ENCODE measurements at places on chromosomes 3 and 15. TPM values are rescaled to one million over a fixed set of nuclear protein-coding genes. Genes with fewer than 3 reads are reported as not detected.

GRCh38 chr3:113575206-113575605 lies 42.9 kb downstream of the SIDT1 start:
- H3K36me3 ChIP-seq = no peaks in the 10 kb centered on the region
- H3K4me3 ChIP-seq = no peak overlapping the region
- no peak overlapping the region for H3K27ac ChIP-seq
- DNase-seq = no peak
- no peaks in the 10 kb centered on the region for H3K27me3 ChIP-seq
- H3K4me1 ChIP-seq = no peaks in the 10 kb centered on the region

- no peak overlapping the region for H3K4me3 ChIP-seq
- no peaks in the 10 kb centered on the region for H3K36me3 ChIP-seq
- no peaks in the 10 kb centered on the region for H3K27me3 ChIP-seq
- H3K27ac ChIP-seq = peak overlapping the region; percentile 33
- no peak for DNase-seq
- peaks cover 57% of the 10 kb centered on the region for H3K4me1 ChIP-seq
Measured at GRCh38 chr15:68789534-68790241, 31.0 kb downstream of the ANP32A start.

GRCh38 chr15:69855258-69856000 lies 242.3 kb downstream of the TLE3 start:
- DNase-seq = no peak
- H3K4me1 ChIP-seq = peaks cover 7% of the 10 kb centered on the region

- no peak overlapping the region for H3K4me3 ChIP-seq
- no peaks in the 10 kb centered on the region for H3K27me3 ChIP-seq
Measured at GRCh38 chr3:78116874-78117273, 1077.0 kb downstream of the ROBO2 start.

GRCh38 chr3:177257006-177257405 lies 59.7 kb upstream of the TBL1XR1 start:
- H3K27ac ChIP-seq = no peak overlapping the region
- H3K36me3 ChIP-seq = no peaks in the 10 kb centered on the region
- no peak for DNase-seq

DNA sequence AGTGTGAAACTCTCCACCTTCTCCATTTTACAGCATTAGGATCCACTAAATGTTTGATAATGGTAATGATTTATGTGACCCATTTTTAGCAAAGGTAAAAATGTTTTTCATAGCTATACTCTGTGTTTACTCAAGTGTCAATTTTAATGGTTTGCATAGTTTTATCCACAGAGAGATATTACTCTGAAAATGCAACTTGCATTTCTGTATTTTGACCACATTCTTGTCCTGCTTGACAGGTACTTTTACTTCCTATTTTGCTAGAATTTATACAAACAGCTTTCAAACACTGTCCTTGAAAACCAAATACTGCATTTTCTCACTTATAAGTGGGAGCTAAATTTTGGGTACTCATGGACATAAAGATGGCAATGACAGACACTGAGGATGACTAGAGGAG lies 62.9 kb downstream of the SERPINI1 start:
- no peak overlapping the region for H3K27ac ChIP-seq
- no peaks in the 10 kb centered on the region for H3K27me3 ChIP-seq

- no peaks in the 10 kb centered on the region for H3K4me1 ChIP-seq
- DNase-seq = no peak
- H3K4me3 ChIP-seq = no peak overlapping the region
- no peak overlapping the region for H3K27ac ChIP-seq
- H3K36me3 ChIP-seq = no peaks in the 10 kb centered on the region
Measured at GRCh38 chr3:46442576-46443530, 21.9 kb downstream of the LTF start.

DNA sequence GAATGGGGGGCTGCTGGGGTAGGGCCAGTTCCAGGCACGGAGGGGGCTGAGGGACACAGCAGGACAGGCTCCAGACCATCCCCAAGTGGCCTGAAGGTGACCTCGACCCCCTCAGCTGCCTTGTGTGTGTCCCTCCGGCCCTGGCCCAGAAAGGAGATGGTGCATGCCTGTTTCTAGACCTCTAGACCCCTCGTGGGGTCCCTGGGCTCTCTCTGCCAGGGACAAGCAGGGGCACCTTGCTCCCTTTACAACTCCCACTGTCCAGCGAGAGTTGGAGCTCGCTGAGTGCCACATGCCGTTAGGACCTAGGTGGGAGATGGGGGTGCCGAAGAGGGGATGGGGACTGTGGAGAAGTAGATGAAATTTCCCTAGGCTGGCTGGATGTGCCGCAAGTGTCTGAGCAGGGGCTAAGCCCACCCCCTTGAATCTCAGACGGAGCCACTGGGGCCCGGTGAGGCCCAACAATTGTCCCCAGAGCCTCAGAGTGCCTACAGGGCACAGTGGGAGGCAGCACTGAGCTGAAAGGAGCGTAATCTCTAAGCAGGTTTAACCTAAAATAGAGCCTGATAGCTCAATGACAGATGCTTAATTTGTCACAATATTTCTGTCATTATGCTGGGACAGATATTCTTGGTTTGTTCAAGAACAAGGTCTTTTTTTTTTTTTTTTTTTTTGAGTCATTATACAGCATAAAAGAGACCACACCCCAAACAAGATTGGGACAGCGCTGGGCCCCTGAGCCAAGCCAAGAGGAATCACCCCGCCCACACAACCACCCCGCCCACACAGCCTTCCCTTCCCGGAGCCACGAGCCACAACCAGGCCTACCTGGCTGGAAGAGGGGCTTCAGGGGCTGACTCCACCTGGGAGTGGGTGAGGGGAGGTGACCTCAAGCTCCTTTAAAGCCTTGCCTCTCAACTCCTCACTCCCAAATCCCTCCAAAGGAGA lies 23.6 kb upstream of the KLF13 start:
- DNase-seq = peak; percentile 25
- no peaks in the 10 kb centered on the region for H3K36me3 ChIP-seq
- H3K27ac ChIP-seq = no peak overlapping the region
- peaks cover 2% of the 10 kb centered on the region for H3K27me3 ChIP-seq

- no peak overlapping the region for H3K4me3 ChIP-seq
Measured at GRCh38 chr3:52430416-52430810, 14.5 kb downstream of the SEMA3G start.

GRCh38 chr3:189570916-189571315 lies 60.3 kb upstream of the TP63 start:
- no peak overlapping the region for H3K4me3 ChIP-seq
- no peaks in the 10 kb centered on the region for H3K4me1 ChIP-seq
- no peaks in the 10 kb centered on the region for H3K36me3 ChIP-seq
- no peak overlapping the region for H3K27ac ChIP-seq
- H3K27me3 ChIP-seq = no peaks in the 10 kb centered on the region
- DNase-seq = no peak

DNA sequence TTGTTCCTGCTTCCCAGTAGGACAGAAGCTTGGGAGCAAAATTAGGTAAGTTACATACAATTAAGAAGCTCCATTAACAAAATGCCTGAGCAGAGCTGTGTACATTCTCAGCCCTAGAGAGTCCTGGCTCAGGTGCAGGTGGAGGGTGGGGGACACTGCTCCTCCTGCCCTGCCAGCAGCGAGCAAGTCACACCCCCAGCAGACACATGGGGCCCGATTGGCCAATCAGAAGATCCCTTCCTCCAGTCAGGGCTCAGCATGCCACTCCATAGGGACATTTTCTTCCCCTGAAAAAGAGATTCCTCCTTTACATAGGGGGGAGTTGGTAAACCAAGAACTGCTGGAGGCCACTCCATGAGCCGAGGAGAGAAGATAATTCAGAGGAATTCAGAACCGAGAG lies 62.1 kb downstream of the PLXNA1 start:
- no peak overlapping the region for H3K27ac ChIP-seq
- H3K4me1 ChIP-seq = no peaks in the 10 kb centered on the region
- H3K36me3 ChIP-seq = no peaks in the 10 kb centered on the region
- peak; percentile 39 for DNase-seq
- H3K27me3 ChIP-seq = no peaks in the 10 kb centered on the region

DNA sequence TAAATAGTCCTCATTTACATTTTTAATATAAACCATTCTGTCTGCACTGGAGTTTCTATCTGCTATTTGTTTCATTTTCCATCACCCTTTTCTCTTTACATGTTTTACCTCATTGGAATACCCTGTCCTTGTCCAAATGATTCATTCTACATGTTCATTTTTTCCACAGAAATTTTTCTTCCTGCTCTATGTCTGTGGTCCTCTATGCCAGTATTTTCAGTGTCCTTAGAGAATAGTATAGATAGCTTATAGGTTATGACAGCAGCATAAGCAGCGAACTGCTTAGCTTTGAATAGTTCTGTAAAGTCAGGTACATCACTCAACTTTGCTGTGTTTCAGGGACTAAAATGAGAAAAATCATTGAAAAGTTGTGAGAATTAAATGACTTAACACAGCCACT lies 742.3 kb upstream of the CBLB start:
- H3K4me3 ChIP-seq = no peak overlapping the region
- no peaks in the 10 kb centered on the region for H3K36me3 ChIP-seq
- no peaks in the 10 kb centered on the region for H3K27me3 ChIP-seq

DNA sequence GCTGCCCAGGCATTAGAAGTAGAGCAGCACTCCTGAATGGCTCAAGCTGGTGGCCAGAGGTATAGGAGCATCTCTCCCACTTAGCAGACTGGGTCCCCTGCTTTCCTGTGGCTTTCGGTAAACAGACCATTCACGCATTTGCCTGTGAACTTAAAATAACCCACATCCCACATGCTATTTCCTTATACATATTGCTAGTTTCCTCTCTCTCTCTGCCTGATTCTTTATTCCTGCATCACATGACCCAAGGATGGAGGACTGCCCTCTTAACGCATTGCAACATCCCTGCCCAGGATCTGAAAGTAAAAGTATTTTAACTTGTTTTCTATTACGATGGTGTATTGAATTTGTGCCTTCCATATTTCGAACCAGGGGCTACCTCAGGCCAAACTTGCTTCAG lies 43.4 kb upstream of the NLGN1 start:
- H3K27ac ChIP-seq = no peak overlapping the region
- no peaks in the 10 kb centered on the region for H3K27me3 ChIP-seq
- no peak overlapping the region for H3K4me3 ChIP-seq
- no peak for DNase-seq
- no peaks in the 10 kb centered on the region for H3K4me1 ChIP-seq

DNA sequence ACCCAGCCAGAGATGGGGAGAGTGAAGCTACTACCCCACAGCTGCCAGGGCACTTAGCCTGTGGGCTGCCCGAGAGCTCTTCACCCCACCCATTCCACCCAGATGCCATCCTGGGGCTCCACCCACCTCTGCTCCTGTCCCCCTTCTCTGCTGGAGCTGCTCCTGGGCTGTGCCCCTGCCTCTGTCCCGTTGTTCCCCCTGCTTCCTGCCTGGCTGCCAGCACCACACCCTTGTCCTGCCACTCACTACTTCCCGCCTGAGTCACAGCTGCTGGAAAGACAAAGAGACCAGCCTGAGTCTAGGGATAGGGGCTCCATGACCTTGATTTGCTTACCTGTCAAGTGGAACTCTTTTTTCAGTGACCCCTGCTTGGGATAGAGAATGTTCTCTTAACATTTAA lies 12.4 kb downstream of the GNAI2 start:
- DNase-seq = no peak
- peak overlapping the region; percentile 66 for H3K27ac ChIP-seq
- no peaks in the 10 kb centered on the region for H3K36me3 ChIP-seq

DNA sequence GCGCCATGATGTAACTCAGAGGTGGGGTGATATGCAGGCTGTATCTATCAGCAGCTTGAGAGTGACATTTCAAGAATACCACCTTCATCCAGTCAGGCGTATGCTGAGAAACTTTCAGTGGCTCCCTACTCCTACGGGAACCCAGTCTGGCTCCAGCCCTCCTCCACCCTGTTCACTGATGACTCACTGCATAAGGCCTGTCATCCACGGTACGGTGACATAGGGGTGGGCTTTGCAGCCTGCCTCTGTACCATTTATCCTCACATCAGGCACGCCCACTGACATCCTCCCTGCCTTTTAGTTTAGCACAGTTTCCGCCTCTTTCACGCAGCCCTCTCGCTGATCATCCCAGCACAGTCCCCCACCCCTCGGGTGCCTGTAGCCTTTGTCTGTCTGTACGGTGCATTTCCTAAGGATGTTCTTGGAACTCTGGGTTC lies 11.7 kb downstream of the PXYLP1 start:
- no peaks in the 10 kb centered on the region for H3K36me3 ChIP-seq
- peaks cover 60% of the 10 kb centered on the region for H3K4me1 ChIP-seq
- no peak overlapping the region for H3K27ac ChIP-seq
- H3K4me3 ChIP-seq = no peak overlapping the region
- H3K27me3 ChIP-seq = no peaks in the 10 kb centered on the region

DNA sequence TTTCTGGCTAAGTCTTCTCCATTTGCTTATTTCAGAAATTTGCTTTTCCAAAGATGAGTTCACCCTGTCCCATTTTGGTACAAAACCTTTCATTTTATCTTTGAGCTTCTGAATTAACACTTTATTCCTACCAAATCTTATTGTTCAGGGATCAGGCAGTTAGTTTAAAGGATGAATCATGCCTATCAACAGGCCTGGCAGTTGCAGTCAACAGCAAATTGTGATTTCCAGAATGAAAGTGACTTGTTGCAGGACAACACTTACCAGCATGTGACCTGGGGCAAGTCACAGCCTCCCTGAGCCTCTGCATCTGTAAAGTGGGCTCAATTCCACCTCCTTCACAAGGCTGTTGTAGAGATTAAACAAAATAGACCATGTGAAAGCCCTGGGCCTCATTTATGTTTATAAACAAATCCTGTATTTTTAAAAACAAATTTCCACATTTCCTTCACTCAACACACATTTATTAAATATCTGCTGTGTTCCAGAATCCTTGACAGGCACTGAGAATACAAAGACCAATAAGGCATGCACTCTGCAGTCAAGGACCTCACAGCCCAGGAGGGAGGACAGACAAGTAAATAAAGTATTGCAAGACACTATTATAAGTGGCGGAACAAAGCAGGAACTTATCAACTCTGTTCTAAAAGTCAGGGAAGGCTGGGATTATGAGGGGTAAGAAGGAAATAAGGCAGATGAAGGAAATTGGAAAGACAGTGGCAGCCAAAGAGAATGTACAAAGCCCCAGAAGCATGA lies 359.1 kb upstream of the IL12A start:
- H3K36me3 ChIP-seq = no peaks in the 10 kb centered on the region
- H3K4me3 ChIP-seq = no peak overlapping the region
- DNase-seq = no peak
- H3K27me3 ChIP-seq = no peaks in the 10 kb centered on the region
- no peak overlapping the region for H3K27ac ChIP-seq
- no peaks in the 10 kb centered on the region for H3K4me1 ChIP-seq

- H3K27ac ChIP-seq = peak overlapping the region; percentile 100
Measured at GRCh38 chr3:187738331-187739093, 6.8 kb downstream of the BCL6 start.

GRCh38 chr3:10772271-10773161 lies 43.5 kb upstream of the SLC6A11 start:
- DNase-seq = no peak
- H3K4me1 ChIP-seq = no peaks in the 10 kb centered on the region
- H3K27ac ChIP-seq = no peak overlapping the region
- H3K36me3 ChIP-seq = no peaks in the 10 kb centered on the region
- H3K4me3 ChIP-seq = no peak overlapping the region

The LMCD1 gene
- 340 TPM for total RNA-seq

The ARRDC4 gene
- total RNA-seq = 32.6 TPM

The AP3B2 gene
- 0.46 TPM for total RNA-seq

The C3orf85 gene
- total RNA-seq = not detected

The CHRNB4 gene
- not detected for total RNA-seq

The ROPN1 gene
- not detected for total RNA-seq

The SELENOT gene
- 78.1 TPM for total RNA-seq

Data from psoas muscle (tissue), 8 donors.